ENCODE measurements at places on chromosomes 4 and X. TPM values are rescaled to one million over a fixed set of nuclear protein-coding genes. Genes with fewer than 3 reads are reported as not detected.

Gene HSFX1
- 1.5 TPM for total RNA-seq

Gene CFP
- 0.66 TPM for total RNA-seq

Gene PNMA6F
- not detected for total RNA-seq

Gene RENBP
- not detected for total RNA-seq

Gene GLOD5
- total RNA-seq: not detected

Gene EDA2R
- total RNA-seq: 2.1 TPM

DNA sequence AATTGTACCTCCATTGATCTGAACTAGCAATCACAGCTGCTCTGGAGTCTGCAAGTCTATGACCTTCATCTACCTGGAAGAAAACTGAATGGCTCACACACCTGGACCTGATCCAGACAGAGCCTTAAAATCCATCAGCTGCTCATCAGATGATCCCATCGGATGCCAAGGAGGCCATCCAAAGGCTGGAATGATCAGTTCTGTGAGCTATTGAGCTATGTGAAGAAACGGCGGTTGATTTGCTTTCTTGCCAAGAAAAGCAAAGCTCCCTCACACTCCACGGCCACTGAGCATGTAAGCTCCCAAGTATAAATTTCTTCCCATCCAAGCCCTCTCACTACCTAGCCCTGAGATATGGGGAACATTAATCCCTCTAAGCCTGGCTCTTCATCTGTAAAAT, 63.1 kb downstream of the RELL1 start:
- no peak overlapping the region for H3K27ac ChIP-seq
- no peak overlapping the region for H3K4me3 ChIP-seq
- no peaks in the 10 kb centered on the region for H3K27me3 ChIP-seq
- no peak for DNase-seq

DNA sequence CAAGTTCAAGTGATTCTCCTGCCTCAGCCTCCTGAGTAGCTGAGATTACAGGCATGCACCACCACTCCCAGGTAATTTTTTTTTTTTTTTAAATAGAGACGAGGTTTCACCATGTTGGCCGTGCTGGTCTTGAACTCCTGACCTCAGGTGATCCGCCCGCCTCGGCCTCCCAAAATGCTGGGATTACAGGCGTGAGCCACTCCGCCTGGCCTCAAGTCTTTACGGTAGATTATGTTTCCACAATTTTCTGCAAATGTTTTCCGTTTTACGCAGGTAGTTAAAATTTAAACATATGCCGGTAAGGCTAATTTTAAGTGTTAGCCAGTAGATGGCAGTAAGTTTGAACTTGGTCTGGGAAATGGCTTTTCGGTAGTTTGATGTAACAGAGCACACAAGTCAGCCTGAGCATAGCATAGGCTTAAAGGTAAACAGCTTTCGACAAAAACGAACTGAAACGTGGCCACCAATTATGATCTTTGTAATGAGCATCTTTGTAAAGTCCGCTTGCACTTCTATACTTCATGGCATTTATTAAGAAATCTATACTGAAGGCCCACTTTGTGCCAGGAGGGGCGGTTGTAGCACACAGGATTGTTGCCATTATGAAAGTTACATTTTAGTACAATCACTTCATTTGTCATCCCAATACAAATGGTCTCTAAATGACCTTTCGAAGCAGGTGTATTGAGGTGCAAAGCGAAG, 31.1 kb downstream of the CCKAR start:
- H3K4me1 ChIP-seq: 0 out of 2 replicates have a peak, but pooled peaks cover 3% of the 10 kb centered on the region
- no peak overlapping the region for H3K4me3 ChIP-seq
- no peaks in the 10 kb centered on the region for H3K27me3 ChIP-seq
- no peak for DNase-seq
- no peaks in the 10 kb centered on the region for H3K36me3 ChIP-seq

- no peak overlapping the region for H3K4me3 ChIP-seq
- H3K36me3 ChIP-seq: no peaks in the 10 kb centered on the region
- no peak overlapping the region for H3K27ac ChIP-seq
- no peaks in the 10 kb centered on the region for H3K27me3 ChIP-seq
- no peak for DNase-seq
Observed at GRCh38 chr4:111905511-111905910, 239.7 kb upstream of the FAM241A start.

DNA sequence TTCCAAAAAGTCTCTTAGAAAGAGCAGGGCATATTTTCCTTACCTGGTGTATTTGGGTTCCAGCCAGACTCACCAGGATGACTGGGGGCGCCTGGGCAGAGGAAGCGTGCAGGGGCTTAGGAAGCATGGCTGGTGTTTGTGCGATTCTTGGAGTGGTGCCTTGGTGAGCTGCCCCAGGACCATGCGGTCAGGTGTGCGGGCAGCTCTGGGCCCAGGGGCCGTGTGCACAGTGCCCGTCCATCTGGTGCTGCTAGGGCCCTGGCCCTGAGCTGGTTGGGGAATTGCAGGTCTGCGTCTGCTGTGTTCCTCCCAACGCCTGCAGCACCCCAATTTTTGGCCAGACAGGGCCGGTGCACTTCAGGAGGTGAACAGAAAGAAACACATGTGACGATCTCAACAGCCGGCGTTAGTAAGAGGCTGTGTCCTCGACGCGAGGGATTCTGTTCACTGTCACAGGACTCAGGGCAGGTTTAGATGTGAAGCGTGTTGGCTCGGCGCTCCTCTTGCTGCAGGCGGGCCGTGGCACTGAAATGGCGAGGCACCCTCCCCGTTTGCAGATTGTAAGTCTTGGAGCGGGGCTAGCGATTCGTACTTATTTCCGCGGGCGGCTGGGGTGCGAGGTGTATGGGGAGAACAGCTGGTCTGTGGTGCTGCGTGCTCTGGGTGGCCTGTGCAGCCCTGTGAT, 15.2 kb downstream of the RGS12 start:
- no peak overlapping the region for H3K27ac ChIP-seq
- H3K4me3 ChIP-seq: no peak overlapping the region
- H3K36me3 ChIP-seq: no peaks in the 10 kb centered on the region
- peaks cover 27% of the 10 kb centered on the region for H3K4me1 ChIP-seq

GRCh38 chr4:97507587-97508245, 635.6 kb downstream of the STPG2 start:
- no peak overlapping the region for H3K27ac ChIP-seq
- H3K27me3 ChIP-seq: no peaks in the 10 kb centered on the region
- H3K36me3 ChIP-seq: no peaks in the 10 kb centered on the region
- H3K4me1 ChIP-seq: no peaks in the 10 kb centered on the region

- no peaks in the 10 kb centered on the region for H3K36me3 ChIP-seq
- H3K4me3 ChIP-seq: no peak overlapping the region
- H3K4me1 ChIP-seq: no peaks in the 10 kb centered on the region
- DNase-seq: no peak
Observed at GRCh38 chrX:110806145-110806544, 10.5 kb upstream of the CHRDL1 start.

- no peak for DNase-seq
- H3K27ac ChIP-seq: no peak overlapping the region
- no peak overlapping the region for H3K4me3 ChIP-seq
- no peaks in the 10 kb centered on the region for H3K36me3 ChIP-seq
Observed at GRCh38 chrX:150238632-150239382, 124.3 kb upstream of the MAMLD1 start.

- no peaks in the 10 kb centered on the region for H3K4me1 ChIP-seq
- no peak for DNase-seq
- H3K36me3 ChIP-seq: no peaks in the 10 kb centered on the region
- H3K4me3 ChIP-seq: no peak overlapping the region
- no peaks in the 10 kb centered on the region for H3K27me3 ChIP-seq
Observed at GRCh38 chr4:56863441-56864139, 42.1 kb upstream of the SPINK2 start.

DNA sequence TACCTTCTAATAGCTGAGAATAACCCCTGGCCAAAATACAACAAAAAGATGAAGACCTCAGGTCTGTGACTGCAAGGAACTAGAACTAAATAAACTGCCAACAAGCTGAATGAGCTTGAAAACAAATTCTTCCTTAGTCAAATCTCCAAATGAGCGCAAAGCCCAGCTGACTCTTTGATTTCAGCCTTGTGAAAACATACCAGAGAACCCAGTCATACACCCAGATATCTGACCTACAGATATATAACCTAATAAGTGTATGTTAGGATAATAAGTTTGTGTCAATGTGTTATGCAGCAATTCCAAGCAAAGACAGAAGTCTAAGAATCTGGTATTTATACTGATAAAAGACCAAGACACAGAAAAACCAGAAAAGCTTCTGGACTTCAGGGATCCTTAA, 38.0 kb upstream of the ADGRL3 start:
- H3K27ac ChIP-seq: no peak overlapping the region
- DNase-seq: no peak
- H3K36me3 ChIP-seq: no peaks in the 10 kb centered on the region
- H3K4me3 ChIP-seq: no peak overlapping the region

DNA sequence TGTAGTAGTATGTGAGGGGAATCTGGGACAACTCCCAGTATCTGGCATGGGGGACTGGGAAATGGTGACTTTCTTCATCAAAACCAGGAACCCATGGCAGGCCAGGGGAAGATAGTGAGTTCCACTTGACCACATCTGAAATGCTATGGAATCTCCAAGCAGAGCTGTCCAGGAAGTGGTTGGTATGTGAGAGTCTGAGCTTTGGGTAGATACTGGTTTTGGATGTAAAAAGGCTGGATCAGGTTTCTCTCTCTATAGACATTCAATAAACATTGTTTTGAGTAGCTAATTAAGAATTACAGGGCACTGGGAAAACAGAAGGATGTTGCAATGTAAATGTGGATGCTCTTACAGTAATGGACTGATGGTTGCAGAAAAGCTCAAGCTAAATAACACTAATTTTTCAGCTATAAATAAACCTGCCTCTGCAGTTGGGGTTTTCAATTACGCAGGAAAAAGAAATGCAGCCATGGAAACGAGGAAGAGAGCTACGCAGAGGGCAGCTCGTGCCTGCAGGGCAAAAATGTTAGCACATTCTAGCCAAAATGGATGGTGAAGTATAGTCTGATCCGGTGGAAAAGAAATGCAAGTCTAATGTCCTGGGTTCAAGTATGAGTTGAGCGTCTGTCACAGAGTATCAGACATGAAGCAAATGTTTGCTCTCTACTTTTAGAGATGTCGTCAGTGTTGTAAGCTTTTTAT, 13.4 kb upstream of the CHRNA9 start:
- no peak overlapping the region for H3K27ac ChIP-seq
- H3K27me3 ChIP-seq: no peaks in the 10 kb centered on the region
- no peak overlapping the region for H3K4me3 ChIP-seq
- no peak for DNase-seq

- no peaks in the 10 kb centered on the region for H3K36me3 ChIP-seq
- no peak for DNase-seq
- H3K27me3 ChIP-seq: no peaks in the 10 kb centered on the region
- H3K4me1 ChIP-seq: peaks cover 12% of the 10 kb centered on the region
Observed at GRCh38 chr4:74376888-74377483, 12.0 kb downstream of the EREG start.

GRCh38 chr4:169707958-169708643, 49.6 kb downstream of the HPF1 start:
- H3K27me3 ChIP-seq: no peaks in the 10 kb centered on the region
- H3K4me1 ChIP-seq: peaks cover 6% of the 10 kb centered on the region
- H3K36me3 ChIP-seq: peaks cover under 1% of the 10 kb centered on the region
- DNase-seq: peak; percentile 11
- no peak overlapping the region for H3K4me3 ChIP-seq

DNA sequence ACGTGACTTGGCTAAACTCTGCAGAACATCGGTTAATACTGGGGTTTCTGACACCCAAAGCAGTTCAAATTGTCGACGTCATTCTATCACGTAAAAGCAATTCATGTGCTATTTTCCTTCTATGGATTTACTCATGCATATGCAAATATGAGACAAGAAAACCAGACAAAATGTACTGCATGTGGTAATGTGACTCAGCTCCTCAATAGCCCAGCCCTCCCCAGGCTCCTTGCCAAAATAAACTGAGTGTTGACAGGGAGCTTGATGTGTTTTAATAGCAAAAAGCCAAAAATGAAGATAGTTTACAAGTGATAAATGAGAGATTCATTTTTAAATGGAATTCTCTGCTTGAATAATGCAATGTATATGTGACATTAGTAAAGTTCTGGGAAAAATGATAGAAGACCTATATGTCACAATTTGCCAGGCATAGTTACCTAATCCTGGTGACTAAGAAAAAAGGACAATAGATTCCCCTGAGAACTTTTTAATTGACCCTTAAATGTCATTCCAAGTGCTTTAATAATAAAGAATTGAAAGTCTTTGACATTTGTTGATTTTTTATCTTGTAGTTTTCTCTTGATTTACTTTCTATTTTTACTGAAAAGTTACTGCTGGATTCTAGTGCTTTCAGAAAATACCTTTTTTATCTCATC, 1700.6 kb upstream of the TENM3 start:
- H3K4me1 ChIP-seq: no peaks in the 10 kb centered on the region
- no peak overlapping the region for H3K27ac ChIP-seq

DNA sequence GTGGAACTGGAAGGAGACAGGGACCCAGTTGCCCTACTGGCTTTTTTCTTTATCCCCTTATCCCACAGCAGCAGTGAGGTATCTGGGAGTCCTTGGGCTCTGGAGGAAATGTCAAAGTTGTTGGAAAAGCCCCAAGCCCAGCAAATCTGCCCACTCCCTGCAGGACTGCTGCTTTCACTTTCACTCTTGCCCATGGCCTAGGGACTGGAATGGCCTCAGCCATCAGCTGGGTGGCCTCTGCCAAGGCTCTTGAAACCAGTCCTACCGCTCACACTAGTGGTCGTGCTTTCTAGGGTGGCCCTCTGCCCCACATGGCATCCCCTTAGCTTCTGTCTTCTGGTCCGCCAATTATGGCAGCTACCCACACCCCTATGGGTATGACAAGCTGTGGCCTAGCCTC, 9.7 kb upstream of the RHOXF1 start:
- peaks cover 27% of the 10 kb centered on the region for H3K4me1 ChIP-seq
- H3K4me3 ChIP-seq: no peak overlapping the region
- DNase-seq: peak; percentile 3
- no peaks in the 10 kb centered on the region for H3K36me3 ChIP-seq
- no peaks in the 10 kb centered on the region for H3K27me3 ChIP-seq

DNA sequence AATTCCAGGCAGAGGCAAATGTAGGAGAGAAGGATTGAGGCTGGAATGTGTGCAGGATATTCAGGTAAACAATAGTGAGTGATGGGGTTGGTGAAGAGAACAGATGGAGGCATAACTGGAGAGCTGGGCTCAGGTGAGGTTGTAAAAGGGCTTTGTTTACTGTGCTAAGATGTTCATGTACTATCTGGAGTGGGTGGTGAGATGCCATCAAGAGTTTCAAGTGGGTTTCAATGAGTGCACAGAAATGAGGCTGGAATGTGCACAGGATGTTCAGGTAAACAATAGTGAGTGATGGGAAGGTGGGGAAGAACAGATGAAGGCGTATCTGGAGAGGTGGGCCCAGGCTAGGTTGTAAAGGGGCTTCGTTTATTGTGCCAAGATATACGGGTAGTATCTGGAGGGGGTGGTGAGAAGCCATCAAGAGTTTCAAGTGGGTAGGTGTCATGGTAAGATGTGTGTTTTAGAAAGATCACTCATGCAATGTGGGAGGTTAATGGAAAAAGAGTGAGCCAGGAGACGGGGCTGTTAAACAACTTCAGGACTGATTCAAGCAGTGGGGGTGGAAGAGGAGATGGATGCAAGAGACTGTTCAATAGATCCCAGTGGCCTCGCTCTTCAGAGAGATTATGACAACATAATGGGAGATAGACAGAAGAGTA, 25.4 kb upstream of the NMU start:
- no peak overlapping the region for H3K4me3 ChIP-seq
- no peaks in the 10 kb centered on the region for H3K36me3 ChIP-seq
- 0 out of 2 replicates have a peak, but pooled peaks cover 3% of the 10 kb centered on the region for H3K27me3 ChIP-seq
